Common myeloid progenitor, CD34-positive (primary cell): ENCODE measurements at places on chromosomes 13 and 19.

GRCh38 chr13:23766283-23766682, 122.9 kb downstream of the MIPEP start:
- DNase-seq, result peak; percentile 71
- no peaks in the 10 kb centered on the region for H3K36me3 ChIP-seq
- H3K4me3 ChIP-seq, result no peak overlapping the region
- H3K27ac ChIP-seq, result no peak overlapping the region

GRCh38 chr13:59970847-59971246, 192.9 kb downstream of the DIAPH3 start:
- no peak for DNase-seq
- no peaks in the 10 kb centered on the region for H3K36me3 ChIP-seq

GRCh38 chr19:1451916-1452801, 2.2 kb downstream of the APC2 start:
- no peaks in the 10 kb centered on the region for H3K36me3 ChIP-seq
- no peak overlapping the region for H3K4me3 ChIP-seq
- peaks cover 31% of the 10 kb centered on the region for H3K4me1 ChIP-seq

- H3K27me3 ChIP-seq, result no peaks in the 10 kb centered on the region
- peak; percentile 38 for DNase-seq
- H3K4me1 ChIP-seq, result no peaks in the 10 kb centered on the region
Observed at GRCh38 chr13:97339019-97339987, 94.7 kb upstream of the RAP2A start.

GRCh38 chr13:101917833-101918661, 465.6 kb downstream of the ITGBL1 start:
- no peak for DNase-seq
- no peak overlapping the region for H3K27ac ChIP-seq
- H3K27me3 ChIP-seq, result peaks cover 88% of the 10 kb centered on the region
- H3K4me3 ChIP-seq, result no peak overlapping the region
- no peaks in the 10 kb centered on the region for H3K36me3 ChIP-seq

GRCh38 chr13:26377038-26377437, 123.1 kb downstream of the CDK8 start:
- H3K27ac ChIP-seq, result no peak overlapping the region
- H3K27me3 ChIP-seq, result no peaks in the 10 kb centered on the region
- DNase-seq, result peak; percentile 38
- no peak overlapping the region for H3K4me3 ChIP-seq
- H3K4me1 ChIP-seq, result no peaks in the 10 kb centered on the region
- no peaks in the 10 kb centered on the region for H3K36me3 ChIP-seq

DNA sequence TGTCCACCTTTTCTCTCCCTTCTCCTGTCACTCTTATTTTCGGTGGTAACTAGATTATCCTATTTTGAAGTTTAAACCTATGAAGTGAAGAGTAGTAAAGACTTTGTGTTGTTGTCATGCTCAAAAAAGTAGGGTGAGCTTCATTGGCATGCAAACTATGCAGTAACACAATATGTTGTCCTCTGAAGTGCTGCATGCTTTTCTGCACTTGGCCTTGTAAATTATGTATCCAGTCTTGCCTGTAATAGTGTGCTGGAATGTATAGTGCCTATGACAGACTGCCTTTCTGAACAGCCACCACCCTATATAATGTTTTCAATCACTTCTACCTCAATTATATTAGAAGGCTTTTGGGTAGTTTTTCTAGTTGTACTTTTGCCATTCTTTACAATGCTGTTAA, 1198.2 kb upstream of the PCDH20 start:
- no peaks in the 10 kb centered on the region for H3K36me3 ChIP-seq
- no peaks in the 10 kb centered on the region for H3K27me3 ChIP-seq
- H3K4me1 ChIP-seq, result no peaks in the 10 kb centered on the region
- no peak overlapping the region for H3K27ac ChIP-seq
- H3K4me3 ChIP-seq, result no peak overlapping the region
- no peak for DNase-seq

- no peak for DNase-seq
- H3K27ac ChIP-seq, result no peak overlapping the region
- no peak overlapping the region for H3K4me3 ChIP-seq
- H3K4me1 ChIP-seq, result no peaks in the 10 kb centered on the region
- no peaks in the 10 kb centered on the region for H3K36me3 ChIP-seq
Observed at GRCh38 chr13:91745967-91746366, 347.5 kb downstream of the GPC5 start.

DNA sequence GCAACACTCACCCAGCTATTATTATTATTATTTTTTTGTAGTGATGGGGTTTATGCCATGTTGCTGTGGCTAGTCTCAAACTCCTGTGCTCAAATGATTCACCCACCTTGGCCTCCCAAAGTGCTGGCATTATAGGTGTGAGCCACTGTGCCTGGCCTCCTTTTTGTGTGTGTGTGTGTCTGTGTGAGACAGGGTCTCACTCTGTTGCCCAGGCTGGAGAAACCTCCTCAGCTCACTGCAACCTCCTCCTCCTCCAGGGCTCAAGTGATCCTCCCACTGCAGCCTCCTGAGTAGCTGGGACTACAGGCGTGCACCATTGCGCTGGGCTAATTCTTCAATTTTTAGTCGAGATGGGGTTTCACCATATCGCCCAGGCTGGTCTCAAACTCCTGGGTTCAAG, 3.6 kb upstream of the MYDGF start:
- peaks cover 23% of the 10 kb centered on the region for H3K36me3 ChIP-seq
- H3K4me1 ChIP-seq, result peaks cover 13% of the 10 kb centered on the region
- no peaks in the 10 kb centered on the region for H3K27me3 ChIP-seq
- no peak overlapping the region for H3K4me3 ChIP-seq
- H3K27ac ChIP-seq, result no peak overlapping the region
- no peak for DNase-seq

DNA sequence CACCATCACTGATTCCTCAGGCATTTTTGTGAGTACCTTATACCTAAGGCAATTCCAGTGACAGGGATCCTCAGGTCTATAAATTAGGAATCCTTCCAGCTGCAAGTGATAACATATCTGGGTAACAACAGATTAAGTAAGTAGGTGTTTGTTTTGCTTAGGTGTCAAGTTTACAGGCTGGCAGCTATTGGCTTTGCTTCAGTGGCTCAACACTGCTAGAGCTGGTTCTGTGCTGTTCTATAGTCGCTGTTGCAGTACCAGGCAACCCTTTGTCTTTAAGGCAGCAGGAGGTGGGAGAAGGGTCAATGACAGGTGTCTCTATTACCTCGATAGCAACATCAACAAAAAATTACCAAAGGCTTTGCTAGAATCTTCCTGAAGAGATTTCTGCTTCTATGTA, 27.0 kb downstream of the SLC10A2 start:
- H3K36me3 ChIP-seq, result no peaks in the 10 kb centered on the region
- no peak for DNase-seq
